Mammary epithelial cell (primary cell): ENCODE measurements at places on chromosomes 12 and 14. TPM values are rescaled to one million over a fixed set of nuclear protein-coding genes. Genes with fewer than 3 reads are reported as not detected.

GRCh38 chr12:34395056-34396005 is 373.0 kb downstream of the ALG10 start:
- DNase-seq: no peak

BBOF1 gene
- polyA plus RNA-seq: 0.90 TPM

SIRT4 gene
- polyA plus RNA-seq: 0.77 TPM

GRCh38 chr12:2240984-2241383 is 188.2 kb downstream of the CACNA1C start:
- DNase-seq: no peak

DNA sequence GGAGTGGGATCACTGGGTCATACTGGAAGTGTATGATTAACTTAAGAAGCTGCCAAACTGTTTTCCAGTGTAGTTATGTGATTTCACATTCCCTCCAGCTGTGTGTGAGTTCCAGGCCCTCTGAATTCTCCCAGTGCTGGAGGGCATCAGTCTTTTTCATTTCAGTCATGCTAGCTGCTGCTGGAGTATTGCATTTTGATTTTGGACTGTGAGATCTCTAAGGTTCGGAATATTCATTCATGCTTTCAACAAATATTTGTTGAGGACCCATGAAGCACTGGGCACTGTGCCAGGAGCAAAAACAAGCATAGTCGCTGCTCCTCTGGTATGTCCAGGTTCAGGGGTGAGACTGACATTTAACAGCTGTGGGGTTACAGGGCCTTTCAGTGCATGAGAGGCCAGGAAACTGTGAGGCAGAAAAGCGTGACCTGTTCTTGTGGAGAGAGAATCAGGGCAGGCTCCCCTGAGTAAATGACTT is 133.2 kb downstream of the SCARB1 start:
- no peak for DNase-seq

RHEBL1 gene
- polyA plus RNA-seq: 1.9 TPM

KIF5A gene
- polyA plus RNA-seq: 0.46 TPM

- DNase-seq: no peak
Observed at GRCh38 chr12:47098099-47098498, 18.3 kb upstream of the AMIGO2 start.

DNA sequence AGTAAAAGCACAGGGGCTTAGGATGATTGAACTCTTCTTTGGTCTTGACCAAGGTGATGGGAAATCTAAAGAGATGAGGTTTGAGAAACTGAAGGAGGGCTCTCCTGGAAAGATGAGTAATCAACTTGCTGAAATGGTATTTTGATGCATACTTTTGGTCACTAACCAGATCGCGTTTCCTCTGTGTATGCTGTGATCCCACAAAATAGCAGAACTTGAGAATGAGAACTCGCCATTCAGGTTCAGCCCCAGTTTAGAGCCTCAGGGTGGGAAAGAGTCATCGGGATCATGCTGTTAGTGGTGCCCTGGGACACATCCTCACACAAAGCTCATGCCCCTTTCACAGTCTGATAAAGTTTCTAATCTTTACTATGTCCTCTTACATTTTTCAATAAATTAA is 488.8 kb downstream of the ETNK1 start:
- DNase-seq: peak; percentile 84

DNA sequence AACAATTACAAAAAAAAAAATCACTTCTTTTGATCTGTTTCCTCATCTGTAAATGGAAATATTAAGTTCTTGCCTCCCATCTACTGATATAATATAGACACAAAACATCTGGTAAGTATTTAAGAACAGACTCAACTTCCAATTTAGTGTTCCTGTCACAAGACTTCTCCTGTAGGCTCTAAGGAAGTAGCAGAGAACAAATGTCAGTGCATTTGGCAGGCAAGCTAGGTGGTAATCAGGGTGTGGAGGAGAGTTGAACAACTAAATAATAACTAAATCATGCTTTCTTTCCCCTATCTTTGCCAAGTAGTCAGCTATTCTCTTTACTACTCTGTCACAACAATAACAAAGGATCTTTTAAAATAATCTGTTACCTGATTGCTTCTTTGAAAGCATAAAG is 22.1 kb downstream of the BAZ1A start:
- no peak for DNase-seq

- DNase-seq: peak; percentile 73
Observed at GRCh38 chr12:11822081-11822834, 172.8 kb downstream of the ETV6 start.

DNA sequence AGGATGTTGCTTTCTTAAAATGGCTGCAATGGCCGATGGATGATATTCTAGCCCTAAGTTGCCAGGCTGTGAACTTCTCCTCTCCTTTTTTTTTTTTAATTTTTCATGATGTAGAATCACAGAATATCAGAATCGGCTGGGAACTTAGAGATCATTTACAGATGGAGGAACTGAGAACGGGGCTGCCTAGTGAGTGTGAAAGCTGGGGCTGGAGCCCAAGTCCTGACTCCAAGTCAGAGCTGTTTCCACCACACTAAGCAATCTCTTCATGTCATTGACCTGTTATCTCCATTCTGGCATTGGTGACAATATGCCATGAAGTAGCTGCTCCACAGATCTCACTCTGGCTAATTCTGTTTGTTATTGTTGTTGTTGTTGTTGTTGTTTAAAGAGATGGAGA is 121.7 kb downstream of the SLC38A1 start:
- DNase-seq: no peak

GRCh38 chr14:73829526-73830431 is 21.9 kb upstream of the PTGR2 start:
- peak; percentile 37 for DNase-seq

VDR gene
- polyA plus RNA-seq: 105 TPM

STRN3 gene
- polyA plus RNA-seq: 15.1 TPM

- no peak for DNase-seq
Observed at GRCh38 chr14:86237733-86238132, 707.8 kb downstream of the FLRT2 start.

GRCh38 chr12:39239490-39240486 is 203.1 kb downstream of the KIF21A start:
- peak; percentile 48 for DNase-seq

PCK2 gene
- polyA plus RNA-seq: 45.2 TPM

DNA sequence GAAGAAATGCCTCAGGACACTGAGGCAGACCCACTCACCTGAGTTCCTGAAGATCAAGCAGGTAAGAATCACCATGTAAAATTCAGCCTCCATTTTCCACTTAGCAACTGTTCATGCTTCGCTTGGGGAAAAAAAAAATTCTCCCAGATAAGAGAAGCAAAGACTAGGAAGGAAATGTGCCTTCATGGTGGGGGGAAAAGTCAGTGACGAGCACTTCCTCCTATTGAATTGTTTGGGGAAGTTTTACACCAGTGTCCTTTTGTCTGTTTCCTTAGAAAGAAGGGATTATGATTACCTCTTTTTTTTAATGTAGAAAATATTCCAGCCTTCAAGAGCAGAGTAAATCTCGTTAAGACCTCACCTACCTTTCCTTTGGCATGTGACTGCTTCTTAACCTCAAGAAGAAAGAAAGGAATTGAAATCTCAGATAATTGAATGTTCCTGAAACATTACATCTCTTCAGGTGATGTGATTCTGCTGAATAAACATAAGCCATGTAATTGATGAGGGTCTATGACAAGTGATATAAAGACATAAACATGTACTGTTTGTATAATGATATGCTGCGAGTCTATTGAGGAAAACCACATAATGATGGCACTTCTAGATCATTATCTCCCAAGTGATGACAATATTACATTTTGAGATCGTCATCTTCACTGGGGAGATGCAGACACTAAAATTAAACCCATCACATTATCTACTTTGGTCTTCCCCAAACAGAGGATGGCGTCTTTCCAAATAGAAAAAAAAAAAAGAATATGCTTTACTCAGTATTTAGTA is at the start of gene PTPRB:
TSS of gene PTPRB (minus strand) at position 127 of the 783 bp plus-strand sequence. CDS start at position 93, 34 bp downstream.
- no peak for DNase-seq

- DNase-seq: peak; percentile 52
Observed at GRCh38 chr12:52207895-52208294, 16.1 kb upstream of the KRT80 start.

DNA sequence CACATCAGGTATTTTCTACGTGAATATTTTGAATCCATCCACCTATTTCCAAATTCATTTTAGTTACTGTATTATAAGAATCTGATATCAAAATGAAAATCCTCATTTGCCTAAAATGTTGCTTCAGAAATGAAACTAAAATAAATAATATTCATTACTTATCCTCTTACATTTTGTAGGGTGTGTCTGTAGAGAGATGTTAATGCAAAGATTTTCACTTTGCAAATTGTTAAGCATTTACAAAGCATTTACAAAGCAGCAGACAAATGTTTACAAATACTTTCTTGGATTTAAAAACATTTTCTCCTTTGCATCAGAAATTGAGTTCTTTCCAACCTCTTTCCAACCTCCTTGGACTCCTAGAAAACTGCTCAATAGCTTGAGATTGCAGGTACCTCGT is 360.0 kb upstream of the DCN start:
- DNase-seq: no peak

BMP4 gene
- polyA plus RNA-seq: 7.5 TPM

DNA sequence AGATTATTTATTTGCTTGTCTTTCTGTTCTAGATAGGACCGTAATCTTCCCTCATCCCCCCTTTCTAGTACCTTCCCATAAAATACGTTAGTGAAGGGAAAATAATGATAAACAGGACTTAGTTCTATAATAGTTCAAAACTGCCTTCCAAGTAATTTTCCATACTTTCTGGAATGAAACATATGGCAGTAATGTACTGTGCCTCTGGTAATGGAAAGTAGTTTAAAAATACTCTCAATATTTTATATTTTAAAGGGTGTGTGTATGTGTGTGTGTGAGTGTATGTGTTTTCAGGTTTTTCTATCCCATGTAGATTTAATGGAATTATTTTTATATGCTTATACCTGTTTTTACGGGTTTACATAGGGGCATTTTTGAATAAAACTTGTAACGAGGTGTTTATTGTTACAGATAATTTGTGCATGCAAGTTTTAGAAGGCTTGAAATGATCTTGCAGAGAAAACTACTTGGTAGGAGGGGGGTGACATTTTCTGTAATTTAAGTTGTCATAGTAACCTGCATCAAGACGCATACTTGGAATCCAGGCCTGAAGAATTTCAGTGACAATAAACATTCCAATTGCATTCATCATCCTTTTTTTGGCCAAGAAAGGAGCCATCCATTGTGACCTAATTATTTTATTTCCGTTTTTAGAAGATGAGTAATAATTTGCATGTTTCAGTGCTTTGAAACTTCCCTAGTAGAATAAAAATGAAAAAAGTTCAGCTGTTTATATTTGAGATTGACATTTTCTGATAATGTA is 38.9 kb downstream of the RASSF8 start:
- peak; percentile 66 for DNase-seq

GRCh38 chr12:50626026-50626425 is 121.2 kb downstream of the DIP2B start:
- DNase-seq: no peak

- DNase-seq: peak; percentile 96
Observed at GRCh38 chr12:45234139-45234865, 18.4 kb downstream of the ANO6 start.

RNF212B gene
- polyA plus RNA-seq: 0.05 TPM

DNA sequence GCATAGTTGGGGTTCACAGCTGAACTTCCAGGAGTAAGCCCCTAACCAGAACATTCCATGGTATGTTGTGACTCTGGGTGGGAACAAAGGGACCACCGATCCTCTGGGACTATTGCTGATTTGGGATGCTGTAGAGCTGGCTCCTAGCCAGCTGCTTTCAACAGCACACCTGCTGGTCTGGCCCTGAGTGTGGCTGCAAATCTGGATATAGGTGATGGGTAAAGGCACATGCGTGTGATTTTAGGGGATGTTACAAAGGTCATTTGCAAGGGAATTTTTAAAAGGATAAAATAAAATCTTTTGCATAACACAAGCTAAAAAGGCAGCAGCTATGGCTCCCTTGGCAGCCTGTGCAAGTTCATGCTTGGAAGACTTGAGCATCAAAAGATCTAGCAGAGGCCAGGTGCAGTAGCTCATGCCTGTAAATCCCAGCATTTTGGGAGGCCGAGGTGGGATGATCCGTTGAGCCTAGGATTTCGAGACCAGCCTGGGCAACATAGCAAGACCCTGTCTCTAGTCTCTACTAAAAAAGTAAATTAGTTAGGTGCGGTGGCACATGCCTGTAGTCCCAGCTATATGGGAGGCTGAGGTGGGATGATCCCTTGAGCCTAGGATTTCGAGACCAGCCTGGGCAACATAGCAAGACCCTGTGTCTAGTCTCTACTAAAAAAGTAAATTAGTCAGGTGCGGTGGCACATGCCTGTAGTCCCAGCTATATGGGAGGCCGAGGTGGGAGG is 1.6 kb downstream of the ALDH2 start:
- no peak for DNase-seq

DNA sequence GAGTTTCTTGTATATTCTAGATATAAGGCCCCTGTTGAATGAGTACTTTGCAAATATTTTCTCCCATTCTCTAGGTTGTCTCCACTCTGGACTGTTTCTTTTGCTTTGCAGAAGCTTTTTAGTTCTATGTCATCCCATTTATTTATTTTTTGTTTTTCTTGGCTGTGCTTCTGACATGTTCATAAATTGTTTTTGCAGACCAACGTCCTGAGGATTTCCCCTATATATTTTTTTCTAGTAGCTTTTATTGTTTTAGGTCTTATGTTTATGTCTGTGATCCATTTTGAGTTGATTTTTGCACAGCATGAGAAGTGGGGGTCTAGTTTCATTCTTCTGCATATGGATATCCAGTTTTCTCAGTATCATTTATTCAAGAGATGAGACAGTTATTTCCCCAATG is 70.4 kb upstream of the BTG1 start:
- DNase-seq: no peak

- no peak for DNase-seq
Observed at GRCh38 chr14:47746986-47747385, 71.6 kb upstream of the MDGA2 start.

ANG gene
- 4.1 TPM for polyA plus RNA-seq

HVCN1 gene
- polyA plus RNA-seq: not detected

DNA sequence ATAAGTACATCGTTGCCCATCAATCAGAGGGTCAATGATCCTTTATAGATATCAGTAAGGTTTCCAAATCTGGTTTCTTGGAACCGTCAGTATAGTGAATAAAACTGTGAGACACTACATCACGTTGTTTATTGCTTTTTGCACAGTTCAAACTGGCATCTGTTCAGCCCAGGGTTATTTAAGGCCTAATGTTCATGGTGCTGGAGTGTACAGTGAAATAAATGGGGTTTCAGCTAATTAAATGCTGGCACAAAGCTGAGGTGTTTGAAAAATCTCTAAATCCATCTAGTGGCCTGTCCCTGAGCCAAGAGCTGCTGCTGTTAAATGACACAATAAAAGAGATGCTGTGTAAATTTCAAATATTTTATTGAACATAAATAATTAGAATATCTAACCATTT is 69.9 kb downstream of the RPS29 start:
- no peak for DNase-seq

DNA sequence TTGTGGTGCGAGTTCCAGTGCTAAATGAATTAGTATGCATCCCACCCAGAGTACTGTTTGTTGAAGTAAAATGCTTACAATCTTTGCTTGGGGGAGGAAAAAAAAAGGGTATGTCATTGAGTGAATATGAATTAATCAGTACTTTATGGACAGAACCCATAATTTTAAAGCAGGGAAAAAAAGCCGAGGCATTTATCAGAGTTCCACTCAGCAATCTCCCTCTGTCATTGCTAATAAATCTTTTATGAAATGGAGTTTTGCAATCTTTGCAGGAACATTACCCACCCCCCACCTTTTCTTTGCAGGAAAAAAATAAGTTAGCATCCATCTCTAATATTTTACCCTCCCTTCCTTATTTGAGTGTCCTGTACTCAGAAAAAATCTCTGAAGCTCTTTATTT is 127.9 kb upstream of the TMPO start:
- no peak for DNase-seq

CCDC38 gene
- polyA plus RNA-seq: not detected
